ENCODE measurements at places on chromosomes 7 and 10.

- no peak overlapping the region for H3K27ac ChIP-seq
- H3K4me1 ChIP-seq: no peaks in the 10 kb centered on the region
- DNase-seq: no peak
- no peak overlapping the region for H3K4me3 ChIP-seq
- peaks cover 15% of the 10 kb centered on the region for H3K36me3 ChIP-seq
Measured at GRCh38 chr10:104029521-104029860, 56.2 kb downstream of the COL17A1 start.

DNA sequence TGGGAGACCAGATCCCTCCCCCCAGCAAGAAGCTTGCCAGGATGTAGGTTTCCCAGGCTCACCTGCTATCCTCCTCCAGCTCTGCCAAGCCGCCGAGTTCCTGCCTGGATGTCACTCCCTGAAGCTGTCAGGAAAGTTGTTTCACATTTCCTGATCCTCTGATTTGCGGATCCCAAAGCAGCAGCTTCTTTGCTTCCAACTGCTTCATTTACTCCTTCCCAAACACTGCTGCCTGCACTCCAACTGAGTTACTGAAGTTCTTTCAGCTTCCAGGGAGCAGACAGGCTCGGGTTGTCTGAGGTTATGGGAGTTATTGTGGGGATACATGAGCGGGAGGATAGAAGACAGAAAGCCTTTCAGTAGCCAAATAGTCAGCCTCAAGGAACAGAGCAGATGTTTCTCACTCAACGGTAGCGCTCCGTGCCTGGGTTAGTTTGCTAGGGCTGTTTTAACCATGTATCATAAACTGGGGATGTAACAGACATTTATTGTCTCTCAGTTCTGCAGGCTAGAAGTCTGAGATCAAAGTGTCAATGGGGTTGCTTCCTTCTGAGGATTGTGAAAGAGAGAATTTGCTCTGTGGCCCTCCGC lies 516.0 kb downstream of the REEP3 start:
- no peak overlapping the region for H3K4me3 ChIP-seq
- H3K36me3 ChIP-seq: no peaks in the 10 kb centered on the region
- no peaks in the 10 kb centered on the region for H3K27me3 ChIP-seq
- no peak for DNase-seq
- no peak overlapping the region for H3K27ac ChIP-seq
- no peaks in the 10 kb centered on the region for H3K4me1 ChIP-seq

GRCh38 chr10:67115972-67116371 lies 190.1 kb downstream of the LRRTM3 start:
- no peak overlapping the region for H3K4me3 ChIP-seq
- no peak for DNase-seq
- H3K36me3 ChIP-seq: no peaks in the 10 kb centered on the region

DNA sequence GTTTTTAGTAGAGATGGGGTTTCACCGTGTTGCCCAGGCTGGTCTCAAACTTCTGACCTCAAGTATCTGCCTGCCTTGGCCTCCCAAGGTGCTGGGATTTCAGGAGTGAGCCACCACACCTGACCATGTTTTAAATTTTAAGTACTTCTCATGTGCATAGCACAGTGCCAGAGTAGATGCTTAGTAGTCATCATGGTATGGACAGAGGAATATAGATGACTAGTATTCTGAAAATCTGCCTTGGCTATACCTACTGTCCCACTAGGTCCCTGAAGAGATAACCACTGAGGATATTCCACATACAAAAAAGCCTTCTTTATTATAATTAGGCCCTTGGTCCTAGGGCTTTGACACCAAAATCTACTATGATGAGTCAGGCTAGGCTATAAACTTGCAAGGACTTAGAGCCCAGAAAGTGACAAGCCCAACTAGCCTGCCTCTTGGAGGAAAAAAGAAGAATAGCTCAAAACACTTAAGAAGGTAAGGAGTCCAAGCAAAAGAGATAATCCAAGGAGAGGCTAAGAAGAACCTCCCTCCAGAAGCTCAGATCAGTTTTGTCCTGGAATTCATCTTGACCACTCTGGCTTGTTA lies 34.0 kb downstream of the LUC7L2 start:
- H3K27ac ChIP-seq: no peak overlapping the region
- no peak for DNase-seq
- H3K4me3 ChIP-seq: no peak overlapping the region
- no peaks in the 10 kb centered on the region for H3K27me3 ChIP-seq

DNA sequence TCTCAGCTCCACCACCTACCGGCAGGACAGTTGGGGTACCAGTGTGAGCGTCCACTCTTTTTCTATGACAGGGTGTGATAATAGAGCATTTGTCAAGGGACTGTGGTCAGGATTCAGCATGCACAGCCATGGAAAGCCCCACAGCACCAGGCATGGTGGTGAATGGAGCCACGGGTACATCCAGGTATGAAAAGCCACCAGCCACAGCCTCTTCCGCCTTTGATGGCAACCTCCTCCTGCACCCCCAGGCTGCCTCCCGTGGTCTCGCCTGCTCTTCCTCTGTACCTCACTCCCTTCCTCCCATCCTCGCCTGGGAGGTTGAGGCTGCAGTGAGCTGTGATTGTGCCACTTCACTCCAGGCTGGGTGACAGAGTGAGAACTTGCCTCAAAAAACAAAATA lies 90.2 kb upstream of the CHST15 start:
- H3K4me1 ChIP-seq: peaks cover 10% of the 10 kb centered on the region
- peak; percentile 34 for DNase-seq
- no peaks in the 10 kb centered on the region for H3K36me3 ChIP-seq
- H3K4me3 ChIP-seq: no peak overlapping the region
- no peaks in the 10 kb centered on the region for H3K27me3 ChIP-seq

DNA sequence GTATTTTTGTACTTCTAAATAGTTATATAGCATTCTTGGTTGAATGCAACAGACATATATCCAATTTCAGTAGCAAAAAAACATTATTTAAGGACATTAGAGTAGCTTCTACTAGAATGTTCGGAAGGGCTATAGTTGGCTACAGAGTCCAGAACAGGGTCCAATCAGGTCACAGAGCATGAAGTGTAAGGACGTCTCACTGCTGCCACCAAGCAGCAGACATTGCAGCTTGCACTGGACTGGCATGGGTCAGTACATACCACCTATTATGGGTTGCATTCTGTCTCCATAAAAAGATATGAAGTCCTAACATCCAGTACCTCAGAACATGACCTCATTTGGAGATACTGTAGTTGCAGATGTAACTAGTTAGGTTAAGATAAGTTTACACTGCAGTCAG lies 87.3 kb downstream of the LHFPL3 start:
- no peaks in the 10 kb centered on the region for H3K4me1 ChIP-seq
- H3K27ac ChIP-seq: no peak overlapping the region
- DNase-seq: no peak
- H3K36me3 ChIP-seq: no peaks in the 10 kb centered on the region
- no peaks in the 10 kb centered on the region for H3K27me3 ChIP-seq
- no peak overlapping the region for H3K4me3 ChIP-seq

GRCh38 chr7:48025624-48026023 lies 3.3 kb downstream of the SUN3 start:
- H3K4me1 ChIP-seq: no peaks in the 10 kb centered on the region
- DNase-seq: no peak
- no peaks in the 10 kb centered on the region for H3K36me3 ChIP-seq
- H3K27me3 ChIP-seq: peaks cover 45% of the 10 kb centered on the region
- no peak overlapping the region for H3K27ac ChIP-seq

DNA sequence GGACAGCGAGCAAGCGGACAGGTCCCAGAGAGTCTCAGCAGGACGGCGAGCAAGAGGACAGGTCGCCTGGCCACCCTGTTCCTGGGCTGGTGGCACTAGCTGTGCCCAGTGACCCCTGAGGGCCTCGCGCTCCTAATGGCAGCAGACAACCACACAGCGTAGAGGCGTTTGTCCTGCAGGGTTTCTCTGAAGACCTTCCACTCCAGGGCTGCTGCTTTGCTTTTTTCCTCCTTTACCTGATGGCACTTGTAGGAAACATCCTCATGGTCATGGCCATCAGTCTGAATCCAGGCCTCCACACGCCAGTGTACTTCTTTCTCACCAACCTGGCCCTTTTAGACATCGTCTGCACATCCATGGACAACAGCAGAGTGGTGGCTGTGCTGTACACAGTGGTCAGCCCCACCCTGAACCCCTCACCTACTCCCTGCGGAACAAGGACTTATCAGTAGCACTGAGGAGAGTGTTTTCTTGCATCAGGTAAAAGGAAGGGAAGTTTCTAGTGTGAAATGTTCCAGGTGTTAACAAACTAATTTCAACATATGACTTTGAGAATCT lies 27.4 kb downstream of the SCART1 start:
- peak; percentile 6 for DNase-seq
- H3K36me3 ChIP-seq: no peaks in the 10 kb centered on the region
- no peaks in the 10 kb centered on the region for H3K27me3 ChIP-seq
- no peak overlapping the region for H3K4me3 ChIP-seq
- H3K27ac ChIP-seq: no peak overlapping the region
- H3K4me1 ChIP-seq: no peaks in the 10 kb centered on the region

DNA sequence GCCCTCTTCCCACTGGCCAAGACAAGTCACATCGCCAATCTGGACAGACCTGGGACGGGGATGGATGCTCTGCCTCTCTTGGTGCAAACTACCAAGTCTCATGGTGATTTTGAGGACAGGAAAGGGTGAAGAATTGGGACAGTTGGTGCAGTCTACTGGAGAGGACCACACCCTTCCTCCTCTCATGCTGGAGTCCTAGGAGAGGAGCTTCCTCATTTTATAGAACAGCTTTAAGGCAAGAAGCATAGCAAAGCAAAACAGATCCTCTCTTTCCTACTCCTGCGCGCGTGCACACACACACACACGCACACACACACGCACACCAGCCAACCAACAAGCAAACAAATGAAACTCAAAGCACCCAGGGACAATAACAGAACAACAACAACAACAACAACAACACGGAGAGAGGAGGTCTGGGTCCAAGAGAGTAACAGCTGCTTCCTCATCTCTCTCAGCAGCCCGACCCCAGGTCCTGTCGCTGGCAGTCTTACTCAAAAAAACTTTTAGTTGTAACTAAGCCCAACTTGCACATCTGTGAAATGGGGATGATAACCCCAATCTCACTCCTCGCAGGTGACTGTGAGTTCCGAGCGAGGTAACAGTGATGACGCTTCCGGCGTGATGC lies 83.4 kb downstream of the TMEM178B start:
- no peak overlapping the region for H3K27ac ChIP-seq
- H3K4me1 ChIP-seq: peaks cover 10% of the 10 kb centered on the region
- H3K36me3 ChIP-seq: no peaks in the 10 kb centered on the region
- no peak for DNase-seq

DNA sequence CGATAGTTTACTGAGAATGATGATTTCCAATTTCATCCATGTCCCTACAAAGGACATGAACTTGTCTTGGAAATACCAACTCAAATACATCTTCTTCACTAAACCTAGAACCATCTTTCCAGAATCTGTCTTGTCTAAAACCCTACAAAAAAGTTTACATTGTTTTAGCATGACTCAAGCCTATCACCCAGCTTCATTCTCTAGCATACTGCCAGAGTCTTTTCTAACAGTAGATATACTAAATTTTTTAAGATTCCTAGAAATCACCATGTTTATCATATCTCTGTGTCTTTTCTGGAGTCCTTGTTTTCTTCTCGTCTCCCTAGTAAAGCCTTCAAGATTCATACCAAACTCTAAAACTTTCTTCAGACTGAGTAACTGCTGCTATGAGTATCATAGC lies 129.7 kb downstream of the SEMA3E start:
- H3K27ac ChIP-seq: no peak overlapping the region
- H3K27me3 ChIP-seq: no peaks in the 10 kb centered on the region
- no peak overlapping the region for H3K4me3 ChIP-seq
- no peaks in the 10 kb centered on the region for H3K4me1 ChIP-seq
- no peaks in the 10 kb centered on the region for H3K36me3 ChIP-seq
- DNase-seq: no peak

DNA sequence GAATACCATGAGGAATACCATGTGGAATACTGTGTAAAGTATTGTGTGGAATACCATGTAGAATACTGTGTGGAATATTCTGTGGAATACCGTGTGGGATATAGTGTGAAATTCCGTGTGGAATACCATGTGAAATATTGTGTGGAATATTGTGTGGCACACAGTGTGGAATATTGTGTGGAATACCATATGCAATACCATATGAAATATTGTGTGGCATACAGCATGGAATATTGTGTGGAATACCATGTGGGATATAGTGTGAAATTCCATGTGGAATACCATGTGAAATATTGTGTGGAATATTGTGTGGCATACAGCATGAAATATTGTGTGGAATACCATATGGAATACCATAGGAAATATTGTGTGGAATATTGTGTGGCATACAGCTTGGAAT lies 135.1 kb upstream of the CHST15 start:
- no peaks in the 10 kb centered on the region for H3K36me3 ChIP-seq
- peaks cover 13% of the 10 kb centered on the region for H3K4me1 ChIP-seq
- peaks cover 6% of the 10 kb centered on the region for H3K27me3 ChIP-seq

DNA sequence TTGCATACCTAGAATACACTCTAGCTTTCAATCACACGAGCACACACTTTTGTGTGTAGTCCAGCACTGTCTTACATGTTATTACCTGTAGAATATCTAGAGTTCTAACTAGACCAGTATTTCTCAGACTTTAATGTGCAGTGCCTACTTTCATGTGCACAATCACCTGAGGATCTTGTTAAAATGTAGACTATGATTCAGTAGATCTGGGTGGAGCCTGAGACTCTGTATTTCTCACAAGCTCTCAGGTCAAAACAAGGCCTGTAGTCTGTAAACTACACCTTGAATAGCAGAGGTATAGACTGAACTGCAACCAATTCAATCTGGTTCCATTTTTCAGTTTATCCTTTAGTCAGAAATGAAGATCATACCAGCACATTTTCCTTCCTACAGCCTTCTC lies 11.1 kb downstream of the IFIT2 start:
- DNase-seq: no peak
- no peak overlapping the region for H3K27ac ChIP-seq
- H3K4me1 ChIP-seq: peaks cover 5% of the 10 kb centered on the region
